CD8-positive, alpha-beta memory T cell (primary cell): ENCODE measurements at places on chromosomes 11 and 22.

GRCh38 chr11:2577031-2577990 lies 122.5 kb downstream of the KCNQ1OT1 start:
- no peak for DNase-seq

- no peak for DNase-seq
Measured at GRCh38 chr11:2649848-2650247, 49.9 kb downstream of the KCNQ1OT1 start.

GRCh38 chr22:26576026-26576680 lies 13.8 kb downstream of the TPST2 start:
- no peak for DNase-seq

- no peak for DNase-seq
Measured at GRCh38 chr22:19823902-19824211, 30.8 kb downstream of the GNB1L start.

GRCh38 chr11:118929501-118930093 lies 3.9 kb upstream of the BCL9L start:
- peak; percentile 71 for DNase-seq

GRCh38 chr22:21659864-21660525 lies 5.8 kb upstream of the PPIL2 start:
- no peak for DNase-seq

- DNase-seq = no peak
Measured at GRCh38 chr11:86803136-86804045, 3.0 kb downstream of the PRSS23 start.

- no peak for DNase-seq
Measured at GRCh38 chr11:73077454-73077853, 64.7 kb downstream of the FCHSD2 start.

GRCh38 chr22:32827049-32827602 lies 25.6 kb downstream of the TIMP3 start:
- no peak for DNase-seq

DNA sequence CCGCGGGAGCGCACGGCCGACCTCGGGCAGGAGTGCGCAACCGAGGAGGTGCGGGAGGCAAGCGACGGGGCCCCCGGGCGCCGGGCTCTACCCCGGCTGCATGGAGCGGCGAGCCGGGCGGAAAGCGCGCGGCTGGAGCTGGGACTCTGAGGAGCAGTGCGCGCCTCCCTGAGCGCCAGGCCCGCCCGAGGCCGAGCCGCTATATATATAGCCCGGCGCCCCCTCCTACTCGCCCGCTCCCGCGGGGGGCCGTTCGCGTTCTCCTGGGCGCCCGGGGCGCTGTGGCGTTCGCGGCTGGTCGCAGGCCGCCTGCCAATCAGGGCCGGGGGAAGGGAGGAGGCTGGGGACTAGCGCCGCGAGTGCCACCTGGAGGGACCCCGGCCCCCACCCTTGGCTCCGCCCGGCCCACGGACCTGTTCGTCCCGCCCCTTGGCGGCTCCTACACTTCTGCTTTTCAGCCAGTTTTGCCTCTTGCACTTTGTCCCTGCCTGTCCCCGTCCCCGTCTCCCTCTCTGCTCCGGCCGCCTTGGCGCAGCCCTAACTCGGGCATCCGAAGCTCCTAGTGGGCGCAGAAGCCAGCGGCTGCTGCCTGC lies at the start of gene FGF4:
Gene FGF4, minus strand, starts transcription at position 179 of the 593 bp plus-strand sequence. CDS start 257 bp downstream, outside the sequence.
- no peak for DNase-seq

GRCh38 chr11:75323609-75324008 lies 27.9 kb downstream of the ARRB1 start:
- DNase-seq = no peak

GRCh38 chr11:130449310-130449990 lies 1.0 kb downstream of the ADAMTS15 start:
- DNase-seq = no peak
